Fibroblast of villous mesenchyme (primary cell): ENCODE measurements at places on chromosomes 7 and 10. TPM values are rescaled to one million over a fixed set of nuclear protein-coding genes. Genes with fewer than 3 reads are reported as not detected.

Gene WASHC2C
- total RNA-seq = 47.9 and 55.7 TPM in 2 replicates

Gene LRRC61
- 6.8 and 13.0 TPM in 2 replicates for total RNA-seq

Gene RPEL1
- total RNA-seq = 0.32 and 0.43 TPM in 2 replicates

Gene EPDR1
- 11.0 and 28.1 TPM in 2 replicates for total RNA-seq

Gene GFRA1
- 9.3 and 59.6 TPM in 2 replicates for total RNA-seq

Gene TSPAN33
- 0.32 and 0.43 TPM in 2 replicates for total RNA-seq

Gene GHRHR
- not detected in 2 replicates for total RNA-seq

Gene PCDH15
- total RNA-seq = not detected in 2 replicates

Gene DRGX
- total RNA-seq = not detected in 2 replicates

Gene DENND2A
- 25.5 and 26.7 TPM in 2 replicates for total RNA-seq

Gene SYT15
- total RNA-seq = under 0.01 and 0.64 TPM in 2 replicates

Gene HOXA10
- 39.0 and 47.1 TPM in 2 replicates for total RNA-seq

Gene FRG2B
- under 0.01 TPM in 1 of 2 replicates, not detected in the other for total RNA-seq

Gene PSAP
- 521 and 543 TPM in 2 replicates for total RNA-seq
